ENCODE measurements at places on chromosomes 13 and 19.

GRCh38 chr13:73251626-73252265 is 192.9 kb downstream of the KLF5 start:
- no peak for DNase-seq

- DNase-seq = no peak
Observed at GRCh38 chr19:16144216-16144581, 714 bp downstream of the HSH2D start.

DNA sequence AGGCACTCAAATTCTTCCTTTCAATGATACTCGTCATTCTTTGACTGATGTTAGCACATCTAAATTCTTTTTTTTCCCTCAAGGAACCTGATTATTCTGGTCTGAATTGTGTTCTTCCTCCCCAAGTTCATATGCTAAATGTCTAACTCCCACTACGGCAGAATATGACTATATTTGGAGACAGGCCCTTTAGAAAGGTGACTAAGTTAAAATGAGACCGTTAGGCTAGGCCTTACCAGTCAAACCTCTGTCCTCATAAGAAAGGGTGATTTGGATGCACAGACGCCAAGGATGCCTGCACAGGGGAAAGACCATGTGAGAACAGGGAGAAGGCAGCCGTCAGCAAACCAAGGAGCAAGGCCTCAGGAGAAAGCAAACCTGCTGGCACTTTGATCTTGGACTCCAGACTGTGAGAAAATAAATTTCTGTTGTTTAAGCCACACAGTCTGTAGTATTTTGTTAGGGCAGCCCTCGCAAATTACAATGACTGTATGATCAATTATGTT is 13.1 kb upstream of the FOXO1 start:
- no peak for DNase-seq

GRCh38 chr13:52969373-52969772 is 59.2 kb upstream of the OLFM4 start:
- DNase-seq = no peak

DNA sequence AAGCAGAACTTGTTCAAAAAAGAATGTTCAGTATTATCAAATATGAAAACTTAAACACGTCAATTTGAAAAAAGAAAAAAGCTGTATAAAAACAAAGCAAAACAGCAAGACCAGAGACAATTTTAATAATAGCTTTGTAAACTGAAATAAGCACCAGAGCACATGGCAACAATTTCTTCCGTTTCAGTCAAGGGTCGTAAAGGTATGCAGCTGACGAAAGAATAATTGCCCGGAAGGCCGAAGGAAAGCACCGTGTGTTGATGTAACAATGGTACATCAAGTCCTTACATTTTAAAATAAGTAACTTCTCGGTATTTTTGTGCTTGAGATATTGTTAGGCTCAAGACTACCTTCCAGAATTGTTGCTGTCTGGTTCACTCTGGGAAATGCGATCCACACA is 1.7 kb downstream of the PROSER1 start:
- DNase-seq = no peak

- DNase-seq = peak; percentile 42
Observed at GRCh38 chr13:92074658-92075057, 676.2 kb downstream of the GPC5 start.

GRCh38 chr19:52941941-52942385 is 18.7 kb upstream of the ZNF888 start:
- DNase-seq = peak; percentile 38

- no peak for DNase-seq
Observed at GRCh38 chr13:94342436-94343242, 136.8 kb downstream of the DCT start.

- no peak for DNase-seq
Observed at GRCh38 chr19:54638683-54639082, 8.4 kb downstream of the LILRB1 start.

DNA sequence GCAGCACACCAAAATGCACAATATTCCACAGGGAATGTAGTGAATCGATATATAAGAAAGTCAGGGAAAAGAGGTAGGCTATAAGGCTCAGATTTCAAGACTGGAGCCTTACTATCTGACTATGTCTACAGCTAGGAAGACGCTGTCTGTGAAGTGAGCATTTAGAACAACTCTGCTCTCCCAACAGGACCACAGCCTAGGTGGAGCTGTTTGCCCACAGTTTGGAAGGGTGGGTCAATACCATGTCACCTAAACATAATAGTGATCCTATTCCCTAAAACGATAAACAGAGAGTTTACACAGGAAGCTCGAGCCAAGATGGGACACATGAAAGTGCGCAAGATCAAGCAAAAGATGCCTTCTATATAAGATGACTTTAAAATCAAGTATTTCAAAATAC is 2486.0 kb upstream of the PCDH20 start:
- DNase-seq = no peak

DNA sequence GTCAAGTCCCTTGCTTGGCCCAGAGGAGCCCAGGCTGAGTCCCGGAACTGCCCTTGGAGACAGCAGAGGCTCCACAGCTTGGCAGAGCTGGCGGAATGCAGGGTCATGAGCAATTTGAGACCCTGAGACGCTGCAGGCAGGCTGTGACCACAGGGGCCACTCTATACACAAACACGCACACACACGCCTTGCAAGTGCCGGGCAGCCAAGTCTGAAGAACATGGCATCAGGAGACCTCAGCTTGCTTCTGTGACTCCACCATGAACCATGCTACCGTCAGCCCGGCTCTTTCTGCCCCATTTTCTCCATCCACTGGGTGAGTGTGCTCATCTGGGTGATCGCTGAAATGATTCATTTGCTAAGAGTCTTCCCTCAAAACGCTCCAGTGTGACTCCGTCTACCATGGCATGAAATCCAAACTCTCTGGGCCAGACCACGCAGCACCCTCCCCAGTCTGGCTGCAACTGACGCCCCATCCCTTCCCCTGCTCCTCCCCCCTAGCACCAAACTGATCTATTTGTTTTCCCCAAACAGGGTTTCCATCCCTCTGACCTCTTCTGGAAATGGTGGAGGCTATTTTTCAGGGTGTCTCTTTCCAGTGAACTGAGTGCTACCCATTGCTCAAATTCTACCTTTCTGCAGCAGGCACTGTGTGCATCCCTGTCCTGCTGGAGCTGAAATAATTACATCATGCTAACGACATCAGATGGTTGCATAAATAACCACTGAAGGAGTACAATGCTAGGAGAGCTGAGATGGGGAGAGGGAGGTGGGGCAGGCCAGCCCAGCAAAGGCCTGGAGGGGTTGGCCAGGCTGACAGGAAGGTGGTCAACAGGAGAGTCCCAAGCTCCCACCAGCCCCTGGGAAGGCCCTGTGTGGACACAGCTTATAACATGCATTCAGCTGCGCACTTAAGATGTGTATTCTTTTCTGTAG is 3.1 kb downstream of the CARS2 start:
- no peak for DNase-seq

DNA sequence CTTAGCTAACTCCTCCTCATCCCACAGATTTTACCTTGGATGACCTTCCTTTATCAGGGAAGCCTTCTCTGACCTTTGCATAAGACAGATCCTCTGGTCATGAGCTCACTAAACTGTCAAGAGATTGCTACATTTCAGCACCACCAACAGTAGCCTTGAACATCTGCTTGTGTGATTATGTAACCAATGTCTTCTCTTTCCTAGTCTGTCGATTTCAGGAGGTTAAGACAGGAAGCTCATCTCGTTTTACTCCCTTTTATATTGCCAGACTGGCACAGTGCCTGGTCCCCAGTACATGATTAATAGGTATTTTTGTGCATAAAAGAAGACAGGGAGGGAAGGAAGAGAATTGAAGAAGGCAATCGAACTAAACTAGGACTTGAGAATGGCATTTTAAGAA is 1697.7 kb downstream of the EFNB2 start:
- no peak for DNase-seq

GRCh38 chr19:10268071-10268470 is 2.8 kb upstream of the ICAM1 start:
- no peak for DNase-seq

- peak; percentile 21 for DNase-seq
Observed at GRCh38 chr19:16363133-16363851, 38.7 kb downstream of the KLF2 start.

DNA sequence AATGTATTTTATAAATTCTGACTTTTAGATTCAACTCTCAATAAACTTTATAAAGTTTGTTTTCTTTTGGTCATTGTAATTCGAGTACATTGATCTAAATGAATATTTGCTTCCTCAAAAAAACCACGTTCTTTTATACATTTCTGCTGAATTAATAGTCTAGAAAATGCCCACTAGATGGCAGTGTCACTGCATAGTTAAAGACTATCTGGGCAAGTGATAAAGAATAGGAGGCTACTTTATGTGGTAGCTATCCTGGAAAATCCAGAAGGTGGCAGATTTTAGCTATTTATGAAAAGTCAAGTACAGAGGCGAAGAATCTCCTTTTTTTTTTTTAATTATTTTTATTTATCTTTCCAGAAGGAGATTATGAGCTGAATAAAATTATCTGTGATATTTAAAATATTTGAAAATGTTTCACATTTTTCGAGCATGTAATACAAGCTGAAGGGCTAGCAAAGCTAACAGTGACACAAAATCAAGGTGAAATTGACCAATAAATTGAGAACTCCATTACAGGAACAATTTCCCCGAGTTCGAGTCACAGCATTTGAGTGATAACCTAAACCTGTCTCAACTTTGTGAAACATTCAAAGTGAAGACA is 221.8 kb downstream of the OLFM4 start:
- no peak for DNase-seq

DNA sequence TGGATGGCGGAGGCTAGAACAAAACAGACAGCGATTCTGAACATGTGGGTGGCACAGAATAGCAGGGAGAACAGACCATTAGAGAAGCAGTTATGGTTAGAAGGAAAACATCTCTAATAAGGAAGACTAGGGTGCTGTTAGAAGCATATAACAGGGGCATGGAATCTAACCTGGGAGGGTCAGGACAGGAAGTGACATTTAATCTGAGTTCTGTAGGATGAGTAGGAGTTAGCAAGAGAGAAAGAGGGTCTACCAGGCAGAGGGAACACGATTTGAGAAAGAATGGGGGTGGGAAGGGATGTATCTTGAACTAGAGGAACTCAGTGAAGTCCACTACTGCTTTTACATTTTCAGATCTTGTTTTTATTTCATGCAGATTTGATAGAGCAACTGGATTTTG is 48.6 kb downstream of the B3GLCT start:
- DNase-seq = no peak

DNA sequence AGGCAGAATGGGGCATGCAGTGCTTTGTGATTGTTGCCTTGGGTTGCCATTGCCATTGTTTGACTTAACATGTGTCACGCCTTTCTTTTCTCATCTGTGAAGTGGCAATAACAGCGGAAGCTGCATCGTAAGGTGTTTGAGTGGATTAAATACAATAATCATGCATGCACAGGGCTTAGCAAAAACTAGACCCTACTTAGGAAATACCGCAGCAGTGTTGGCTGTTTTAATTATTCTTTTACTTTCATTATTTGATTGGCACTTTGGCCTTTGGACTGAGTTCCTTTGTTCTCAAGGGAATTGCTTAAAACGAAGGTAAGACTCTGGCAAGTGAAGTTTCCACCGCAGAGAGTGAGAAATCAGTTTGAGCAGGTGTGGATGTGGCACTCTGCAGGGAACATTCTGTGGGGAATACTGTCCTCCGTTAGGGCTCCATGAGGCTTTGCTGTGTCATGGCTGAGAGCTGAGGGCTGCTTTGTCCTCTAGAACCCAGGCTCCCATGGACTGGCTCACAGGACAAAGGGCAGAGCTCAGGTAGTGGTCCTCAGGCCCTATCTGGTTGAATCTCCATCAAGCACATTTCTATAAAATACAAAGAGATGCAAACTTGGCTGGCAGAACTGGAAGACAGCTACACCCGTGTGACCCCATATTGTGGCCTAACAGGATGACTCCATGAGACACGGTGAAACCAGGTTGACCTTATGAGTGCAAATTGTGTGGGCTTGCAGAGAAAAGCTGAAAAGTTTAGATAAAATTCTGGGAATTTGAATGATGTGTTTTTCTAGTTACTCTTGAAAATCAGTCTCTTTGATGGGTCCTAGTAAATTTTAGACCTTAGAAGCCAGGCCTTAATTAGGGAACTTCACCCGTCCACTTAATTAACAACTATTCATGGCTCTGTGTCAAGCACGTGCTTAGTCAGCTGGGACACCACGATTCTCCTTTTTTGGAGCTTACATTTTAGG is 407.2 kb downstream of the KCNRG start:
- no peak for DNase-seq

DNA sequence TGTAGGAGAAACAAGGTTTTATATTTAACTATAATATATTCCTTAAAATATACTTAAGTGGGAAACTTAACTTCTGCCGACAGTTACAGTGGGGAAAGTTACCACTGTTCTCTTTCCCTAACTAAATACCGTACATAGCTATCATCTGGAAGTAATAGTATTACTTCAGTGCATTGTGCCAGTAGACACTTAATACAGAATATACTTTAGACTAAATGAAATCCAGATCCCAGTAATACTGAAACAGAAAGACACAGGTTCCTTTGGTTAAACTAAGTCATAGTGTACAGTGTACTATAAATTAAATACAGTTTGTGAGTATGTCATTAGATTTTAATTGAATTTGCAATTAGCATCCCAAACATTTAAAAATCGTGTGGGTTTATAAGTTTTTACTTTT is 107.5 kb downstream of the PCCA start:
- no peak for DNase-seq
